ENCODE measurements at places on chromosomes 7 and 10.
A peak's percentile ranks its signal among the peaks of the same experiment; 100 is the strongest.

- DNase-seq = no peak
Measured at GRCh38 chr7:87216701-87217508, 2.6 kb downstream of the TMEM243 start.

DNA sequence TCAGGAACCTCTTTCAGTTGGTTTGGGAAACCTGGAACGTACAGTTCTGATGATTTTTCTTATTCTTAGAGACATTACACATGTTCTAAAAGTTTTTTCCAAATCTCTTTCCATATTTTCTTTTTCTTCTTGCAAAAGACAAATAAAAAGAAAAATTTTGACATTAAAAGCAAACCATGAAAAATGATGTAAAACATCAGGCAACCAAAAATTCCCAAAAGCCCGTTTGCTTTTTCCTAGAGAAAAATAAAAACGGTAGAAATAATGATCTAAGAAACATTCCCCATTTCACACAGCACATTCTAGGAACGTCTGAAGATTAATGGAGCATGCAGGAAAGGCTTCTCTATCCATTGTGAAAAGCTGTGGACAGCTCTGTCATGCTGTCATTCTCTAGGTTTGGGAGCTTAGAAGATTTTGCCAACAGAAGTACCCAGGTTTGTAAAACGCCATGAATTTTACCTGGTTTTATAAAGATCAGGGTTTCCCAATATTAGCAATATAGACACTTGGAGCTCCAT, 11.2 kb upstream of the PRTFDC1 start:
- no peak for DNase-seq

DNA sequence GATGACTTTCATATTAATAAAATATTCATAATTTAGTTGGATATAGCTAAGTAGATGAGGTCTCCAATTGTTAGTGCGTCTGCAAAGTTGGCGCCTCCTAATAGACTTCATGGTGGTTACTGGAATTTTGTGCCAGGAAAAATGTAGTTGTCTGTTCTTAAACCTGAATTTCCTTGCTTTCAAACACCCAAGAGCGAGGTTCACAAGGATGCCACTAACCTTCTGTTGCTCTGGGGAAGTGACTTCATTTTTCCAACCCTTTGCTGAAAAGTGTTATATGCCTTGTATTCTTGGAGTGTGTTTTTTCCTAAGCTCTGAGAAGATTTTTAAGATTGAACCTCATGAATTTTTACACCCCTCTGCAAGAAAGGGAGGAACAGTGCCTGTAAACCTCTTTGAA, 98.9 kb upstream of the GLCCI1 start:
- DNase-seq = peak; percentile 43

GRCh38 chr10:28668363-28669226, 8.7 kb upstream of the BAMBI start:
- no peak for DNase-seq

- DNase-seq = peak; percentile 81
Measured at GRCh38 chr7:1569833-1570632, at the start of gene PSMG3. Gene PSMG3, minus strand, starts transcription at chr7:1570032. Its CDS starts 693 bp downstream, at chr7:1569339.

- no peak for DNase-seq
Measured at GRCh38 chr7:124208642-124209041, 175.8 kb upstream of the TMEM229A start.

- no peak for DNase-seq
Measured at GRCh38 chr10:69142983-69143382, 19.0 kb downstream of the VPS26A start.

- DNase-seq = no peak
Measured at GRCh38 chr10:107072028-107072427, 92.5 kb downstream of the SORCS1 start.

GRCh38 chr7:143485094-143485493, 7.4 kb downstream of the TAS2R41 start:
- no peak for DNase-seq

DNA sequence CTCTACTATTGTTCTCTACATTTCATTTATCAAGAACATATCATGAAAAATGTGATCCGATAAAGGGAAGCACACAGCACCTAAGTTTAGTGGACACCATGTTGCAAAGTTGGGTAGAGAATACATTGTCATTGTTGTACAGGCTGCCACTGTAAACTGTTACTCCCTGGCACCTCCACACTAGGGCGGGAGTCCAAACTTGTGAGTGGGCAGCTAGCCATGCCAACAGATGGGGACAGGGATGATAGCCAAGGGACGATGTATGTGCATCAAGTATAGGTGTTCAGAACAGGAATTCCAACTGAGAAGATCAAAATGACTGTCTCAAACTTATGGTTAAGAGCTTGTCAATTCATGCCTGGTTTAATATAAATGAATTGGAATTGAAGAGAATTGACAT, 31.1 kb upstream of the COMMD3 start:
- no peak for DNase-seq

- peak; percentile 50 for DNase-seq
Measured at GRCh38 chr10:28241741-28242399, 61.0 kb downstream of the MPP7 start.

DNA sequence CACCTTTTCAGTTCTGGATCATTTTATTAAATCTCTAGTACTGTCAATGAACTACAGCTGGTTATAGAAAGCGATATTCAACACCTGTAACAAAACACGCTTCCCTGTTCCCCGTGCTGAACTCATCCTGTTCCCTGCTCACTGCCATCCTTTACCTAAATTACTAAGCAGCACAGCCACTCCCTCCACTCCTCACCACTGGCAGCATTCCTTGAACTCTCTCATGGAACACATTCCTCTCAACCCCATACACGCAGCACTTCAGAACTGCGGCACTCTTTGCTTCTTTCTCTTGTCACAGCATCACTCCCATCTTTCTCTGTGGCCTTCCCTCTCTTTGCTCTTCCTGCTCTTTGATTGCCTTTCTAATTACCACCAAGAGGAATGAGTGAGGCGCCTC, 27.4 kb downstream of the RELN start:
- no peak for DNase-seq

DNA sequence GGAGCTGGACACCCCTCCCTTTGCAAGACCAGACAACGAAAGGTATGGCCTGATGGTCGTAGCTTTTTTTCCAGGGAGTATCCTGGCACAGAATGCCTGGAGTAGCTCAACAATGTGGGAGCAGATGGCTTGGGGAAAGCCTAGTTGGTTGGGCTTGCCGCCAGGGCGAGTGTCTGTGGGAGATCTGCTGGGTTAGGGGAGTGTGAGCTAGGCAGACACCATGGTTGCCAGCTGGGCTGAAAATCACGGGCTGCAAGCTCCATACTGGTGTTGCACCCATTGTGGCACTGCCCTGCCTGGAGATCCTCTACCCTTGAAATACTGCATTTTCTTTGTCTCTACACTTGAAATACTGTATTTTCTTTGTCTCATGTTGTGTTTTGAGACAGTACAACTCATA, 538.3 kb downstream of the PCDH15 start:
- DNase-seq = no peak

- DNase-seq = no peak
Measured at GRCh38 chr7:158508802-158509385, 78.7 kb downstream of the PTPRN2 start.

GRCh38 chr10:117662126-117662525, 119.6 kb downstream of the EMX2 start:
- DNase-seq = no peak

DNA sequence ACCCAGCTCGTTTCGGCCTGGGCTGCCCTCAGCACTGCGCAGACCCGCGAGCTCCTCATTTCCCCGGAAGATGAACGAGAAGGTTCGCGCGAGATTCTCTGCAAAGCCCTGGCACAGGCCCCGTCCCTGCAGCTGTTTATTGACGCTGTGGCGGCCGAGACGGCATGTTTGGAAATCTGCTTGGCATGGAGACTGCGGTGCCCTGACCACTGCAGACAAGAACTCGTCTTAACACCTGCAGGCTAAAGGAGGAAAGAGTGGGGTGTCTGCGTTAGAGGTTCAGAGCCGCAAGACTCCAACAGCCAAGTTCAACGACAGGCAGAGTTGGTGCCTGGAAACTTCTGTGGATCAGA, 125.6 kb downstream of the DNAJB6 start:
- DNase-seq = peak; percentile 53

DNA sequence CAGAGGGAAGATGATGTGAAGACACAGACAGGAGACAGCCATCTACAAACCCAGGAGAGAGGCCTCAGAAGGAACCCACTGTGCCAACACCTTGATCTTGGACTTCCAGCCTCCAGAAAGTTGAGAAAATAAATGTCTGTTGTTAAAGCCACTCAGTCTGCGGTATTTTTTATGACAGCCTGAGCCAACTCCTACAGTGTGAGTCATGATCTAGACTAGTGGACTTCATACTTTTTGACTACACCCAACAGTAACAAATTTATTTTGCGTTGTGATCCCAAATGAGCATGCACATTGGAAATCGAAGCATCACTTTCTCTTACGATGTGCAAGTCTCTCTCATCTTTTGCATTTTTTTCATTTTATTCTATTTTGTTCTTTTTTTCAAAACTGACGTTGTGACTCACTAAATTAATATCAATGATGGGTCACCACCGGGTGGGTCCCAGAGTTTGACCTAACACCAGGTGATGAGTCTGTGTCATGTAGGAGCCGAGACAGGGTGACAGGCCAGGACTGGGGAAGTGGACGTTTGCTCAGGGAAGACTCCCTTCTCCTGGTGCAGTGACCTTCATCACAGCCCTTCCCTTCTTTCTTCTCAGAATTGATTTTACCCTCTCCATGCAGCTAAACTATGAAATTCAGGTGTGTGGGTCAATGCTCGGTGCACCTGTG, 28.9 kb downstream of the PHYH start:
- DNase-seq = no peak

GRCh38 chr10:117545141-117546019, 2.8 kb downstream of the EMX2 start:
- DNase-seq = no peak

GRCh38 chr10:91768123-91768522, 30.1 kb upstream of the TNKS2 start:
- no peak for DNase-seq

DNA sequence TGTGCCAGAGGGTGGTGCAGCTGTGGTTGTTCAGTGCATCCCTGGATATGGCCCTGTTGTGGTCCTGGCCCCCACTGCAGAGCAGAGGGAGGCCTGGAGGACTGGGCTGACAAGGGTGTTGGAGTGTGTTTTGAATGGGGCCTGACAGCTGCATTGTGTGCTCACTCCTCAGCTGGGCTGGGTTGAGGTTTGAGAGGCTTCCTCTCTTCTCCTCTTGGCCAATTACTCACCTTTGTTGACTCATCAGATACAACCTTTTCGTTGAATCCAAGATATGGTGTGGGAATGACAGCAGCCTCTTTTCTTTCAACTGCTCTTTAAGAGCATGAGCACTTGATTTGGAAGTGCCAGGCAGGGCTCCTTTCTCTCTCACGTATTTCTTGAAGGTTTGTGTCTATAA, 228.5 kb upstream of the COBL start:
- DNase-seq = no peak

GRCh38 chr10:84008878-84009277, 130.4 kb upstream of the GHITM start:
- DNase-seq = no peak

DNA sequence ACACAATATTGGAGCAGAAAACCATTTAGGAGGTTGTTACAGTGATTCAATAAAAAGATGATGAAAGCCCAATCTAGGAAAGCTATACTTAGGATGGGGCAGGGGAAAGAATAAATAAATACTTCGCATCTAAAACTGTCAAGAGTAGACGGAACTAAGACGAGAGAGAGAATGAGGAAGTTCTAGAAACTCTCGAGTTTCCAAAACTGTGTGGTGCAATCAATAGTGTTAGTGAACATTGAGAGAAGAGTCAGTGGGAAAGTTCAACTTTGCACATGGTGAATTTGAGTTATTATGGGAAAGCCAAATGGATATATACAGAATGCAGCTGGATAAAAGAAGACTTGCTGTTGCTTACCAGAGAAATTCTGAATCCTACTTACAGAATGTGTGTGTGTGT, 133.8 kb upstream of the MEOX2 start:
- DNase-seq = no peak

DNA sequence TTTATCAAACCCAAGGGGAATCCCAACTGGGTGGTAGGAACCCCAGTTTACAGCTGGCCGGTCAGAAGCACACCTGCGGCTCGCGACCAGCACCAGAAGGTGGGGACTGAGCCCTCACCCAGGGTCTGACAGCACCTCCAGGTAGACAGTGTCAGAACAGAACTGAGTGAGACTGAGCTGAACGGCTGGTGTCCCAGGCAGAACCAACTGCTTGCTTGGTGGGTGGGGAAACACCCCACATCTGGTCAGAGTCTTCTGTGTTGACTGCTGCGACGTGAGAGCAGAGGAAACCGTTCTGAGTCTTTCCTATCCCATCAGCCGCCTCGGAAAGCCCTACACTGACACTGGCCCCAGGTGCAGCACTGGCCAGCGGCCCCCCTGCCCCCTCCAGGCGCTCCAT, 160.7 kb downstream of the MAD1L1 start:
- DNase-seq = no peak

- DNase-seq = no peak
Measured at GRCh38 chr7:117555260-117555659, 75.4 kb downstream of the CFTR start.

- DNase-seq = no peak
Measured at GRCh38 chr7:137685433-137686164, 161.2 kb downstream of the DGKI start.

DNA sequence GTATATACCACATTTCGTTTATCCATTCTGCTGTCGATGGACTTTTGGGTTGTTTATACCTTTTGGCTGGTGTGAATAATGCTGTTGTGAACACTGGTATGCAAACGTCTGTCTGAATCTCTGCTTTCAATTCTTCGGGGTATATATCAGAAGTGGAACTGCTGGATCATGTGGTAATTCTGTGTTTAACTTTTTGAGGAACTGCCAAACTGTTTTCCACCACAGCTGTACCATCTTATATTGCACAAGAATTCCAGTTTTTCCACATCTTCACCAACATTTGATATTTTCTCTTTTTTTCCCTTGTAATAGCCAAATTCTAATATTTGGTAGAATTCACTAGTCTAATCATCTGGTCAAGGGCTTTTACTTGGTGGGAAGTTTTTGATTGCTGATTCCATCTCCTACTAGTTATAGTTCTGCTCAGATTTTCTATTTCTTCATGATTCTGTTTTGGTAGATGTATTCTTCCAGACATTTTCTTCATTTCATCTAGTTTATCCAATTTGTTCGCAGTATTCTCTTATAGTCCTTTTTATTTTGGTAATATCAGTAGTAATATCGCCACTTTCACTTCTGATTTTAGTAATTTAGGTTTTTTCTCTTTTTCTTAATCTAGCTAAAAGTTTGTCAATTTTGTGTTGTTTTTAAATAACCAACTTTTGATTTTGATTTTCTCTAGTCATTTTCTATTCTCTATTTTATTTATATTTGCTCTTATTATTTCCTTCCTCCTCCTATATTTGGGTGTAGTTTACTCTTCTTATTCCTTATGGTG, 271.2 kb downstream of the ZEB1 start:
- no peak for DNase-seq

DNA sequence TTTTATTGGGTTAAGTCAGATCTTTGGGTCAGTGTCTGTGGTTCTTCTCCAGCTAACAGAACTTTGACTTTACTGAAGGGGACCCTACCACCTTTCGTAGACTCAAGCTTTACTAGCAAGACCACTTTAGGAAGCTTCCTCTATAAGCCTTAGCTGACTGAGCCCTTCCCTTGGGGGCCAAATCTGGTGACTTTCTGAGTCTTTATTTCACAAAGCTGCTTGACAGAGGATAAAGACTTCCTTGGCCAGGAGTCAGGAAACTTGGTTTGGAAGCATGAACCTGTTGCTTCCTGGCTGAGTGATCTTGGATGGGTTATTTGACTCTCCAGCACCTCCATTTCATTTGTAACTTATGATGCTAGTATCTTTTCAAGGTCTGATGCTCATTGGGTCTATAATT, 466.7 kb downstream of the TYW1 start:
- no peak for DNase-seq

GRCh38 chr10:94065362-94065761, 71.6 kb downstream of the PLCE1 start:
- peak; percentile 70 for DNase-seq

Measured in NCI-H1105 treated with DMSO at 0.1 percent for 48 hours (cell line).